Stimulated activated CD4-positive, alpha-beta T cell treated with anti-CD3 and anti-CD28 coated beads, Interleukin-12 subunit alpha, Interleukin-12 subunit beta, amount 100 ng/mL, for 4 hours (primary cell): ENCODE measurements at places on chromosomes 12 and 14.

DNA sequence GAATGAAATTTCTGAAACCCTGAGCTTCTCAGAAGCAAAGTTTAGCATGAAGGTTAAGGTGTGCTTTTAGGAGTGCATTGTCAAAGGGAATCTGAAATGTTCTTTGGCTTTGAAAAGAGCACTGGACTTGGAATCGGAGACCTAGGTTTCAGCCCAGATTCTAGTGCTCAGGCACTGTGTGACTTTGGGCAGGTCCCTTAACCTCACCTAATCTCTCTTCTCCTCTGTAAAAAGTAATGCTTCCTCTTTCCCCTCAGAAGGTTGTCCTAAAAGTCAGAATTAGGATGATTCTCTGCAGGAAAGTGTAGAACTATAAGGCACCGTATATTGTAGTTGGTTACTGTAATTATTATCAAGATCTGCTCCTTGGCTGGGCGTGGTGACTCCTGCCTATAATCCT, 38.0 kb upstream of the ELK3 start:
- DNase-seq: no peak

- DNase-seq: no peak
Measured at GRCh38 chr12:96719660-96720362, 187.2 kb upstream of the NEDD1 start.

- DNase-seq: no peak
Measured at GRCh38 chr12:132191715-132192553, 47.7 kb downstream of the NOC4L start.

- no peak for DNase-seq
Measured at GRCh38 chr12:7144414-7145120, 14.4 kb downstream of the CLSTN3 start.

DNA sequence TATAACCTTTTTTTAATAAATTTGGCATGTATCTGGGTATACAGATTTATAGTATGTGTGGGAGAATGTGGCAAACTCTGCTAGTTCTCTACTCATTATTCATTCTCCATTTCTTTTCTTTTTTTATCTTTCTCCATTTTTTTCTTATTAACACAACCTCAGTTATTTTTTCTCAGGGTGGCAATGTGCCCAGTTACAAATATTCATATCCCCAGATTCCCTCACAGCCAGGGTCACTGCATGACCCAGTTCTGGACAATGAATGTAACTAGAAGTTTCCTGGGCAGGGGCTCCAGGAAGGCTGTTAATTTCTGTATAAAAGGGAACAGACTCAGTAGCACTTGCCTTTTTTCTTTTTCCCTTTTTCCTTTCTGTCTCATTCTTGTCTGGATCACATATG, 95.6 kb downstream of the VCPKMT start:
- no peak for DNase-seq

- no peak for DNase-seq
Measured at GRCh38 chr12:118328486-118329330, 44.0 kb downstream of the TAOK3 start.

- no peak for DNase-seq
Measured at GRCh38 chr12:104999347-104999685, 13.2 kb downstream of the NOPCHAP1 start.

DNA sequence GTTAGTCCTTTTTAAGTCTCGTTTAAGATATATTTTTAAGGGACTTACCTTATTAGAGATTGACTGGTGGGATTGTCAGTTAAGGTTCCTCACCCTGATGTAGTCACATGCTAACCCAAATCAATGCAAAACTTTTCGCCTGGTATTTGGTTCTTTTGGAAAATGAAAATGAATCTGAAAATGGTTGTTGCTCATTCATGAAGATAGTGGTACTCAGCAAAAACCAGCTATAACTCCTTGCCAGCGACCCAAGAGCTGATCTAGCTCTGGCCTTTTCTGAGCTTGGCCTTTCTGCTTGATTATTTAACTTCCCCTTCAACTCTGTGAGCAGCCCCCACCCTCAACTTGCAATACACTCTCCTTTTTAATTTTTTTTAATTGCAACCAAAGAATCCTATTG, 85.0 kb upstream of the GTF2A1 start:
- no peak for DNase-seq

GRCh38 chr12:77742631-77743030, 88.1 kb upstream of the NAV3 start:
- no peak for DNase-seq

GRCh38 chr12:12190087-12190809, 76.6 kb downstream of the LRP6 start:
- DNase-seq: no peak

GRCh38 chr14:65333943-65334687, 78.4 kb upstream of the FUT8 start:
- DNase-seq: no peak

DNA sequence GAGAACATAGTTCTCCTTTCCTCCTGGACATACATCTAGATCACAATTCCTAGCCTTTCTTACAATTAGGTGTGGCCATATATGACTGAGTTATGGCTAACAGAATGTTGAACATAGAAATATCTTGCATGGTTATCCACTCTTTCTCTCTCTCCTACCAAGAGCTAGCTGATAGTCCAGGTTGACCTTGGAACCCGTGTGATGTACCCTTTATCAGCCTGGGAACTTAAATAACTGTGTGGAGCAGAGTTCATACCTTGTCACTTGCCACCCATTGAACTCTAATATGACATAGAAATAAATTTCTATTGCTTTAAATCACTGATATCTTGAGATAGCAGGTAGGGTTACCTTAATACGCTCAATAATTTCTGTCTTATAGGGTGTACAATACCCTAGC, 115.9 kb downstream of the TPH2 start:
- no peak for DNase-seq

DNA sequence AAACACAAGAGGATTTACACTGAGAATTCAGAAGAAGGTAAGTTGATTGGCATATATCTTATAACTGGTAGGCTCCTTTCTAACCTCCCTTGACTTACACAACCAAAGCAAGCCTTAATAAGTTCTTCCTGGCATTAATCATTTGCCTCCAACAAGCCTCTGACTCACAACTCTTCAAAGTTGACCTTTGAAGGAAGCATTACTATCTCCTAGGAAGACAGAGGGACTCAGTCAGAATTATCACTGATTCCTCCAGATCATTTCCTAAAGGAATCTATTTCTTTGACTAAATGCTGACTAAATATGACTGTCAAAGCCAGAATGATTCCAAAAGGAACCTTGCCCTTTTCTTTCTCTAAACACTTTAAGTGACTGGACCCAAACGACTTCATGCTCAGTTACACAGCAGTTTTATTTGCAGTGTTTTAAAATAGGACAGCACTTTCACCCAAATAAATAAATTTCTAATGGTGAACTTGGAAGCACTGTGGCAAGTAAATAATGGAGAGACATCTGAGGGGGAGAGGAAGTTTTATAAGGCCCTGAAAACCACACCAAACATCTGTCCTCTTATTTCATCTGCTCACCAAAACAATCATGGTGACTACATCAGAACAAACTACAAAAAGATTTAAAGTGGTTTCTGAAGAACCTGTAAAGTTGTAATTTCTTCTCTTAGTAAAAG, 128.2 kb downstream of the KLHL28 start:
- DNase-seq: no peak

DNA sequence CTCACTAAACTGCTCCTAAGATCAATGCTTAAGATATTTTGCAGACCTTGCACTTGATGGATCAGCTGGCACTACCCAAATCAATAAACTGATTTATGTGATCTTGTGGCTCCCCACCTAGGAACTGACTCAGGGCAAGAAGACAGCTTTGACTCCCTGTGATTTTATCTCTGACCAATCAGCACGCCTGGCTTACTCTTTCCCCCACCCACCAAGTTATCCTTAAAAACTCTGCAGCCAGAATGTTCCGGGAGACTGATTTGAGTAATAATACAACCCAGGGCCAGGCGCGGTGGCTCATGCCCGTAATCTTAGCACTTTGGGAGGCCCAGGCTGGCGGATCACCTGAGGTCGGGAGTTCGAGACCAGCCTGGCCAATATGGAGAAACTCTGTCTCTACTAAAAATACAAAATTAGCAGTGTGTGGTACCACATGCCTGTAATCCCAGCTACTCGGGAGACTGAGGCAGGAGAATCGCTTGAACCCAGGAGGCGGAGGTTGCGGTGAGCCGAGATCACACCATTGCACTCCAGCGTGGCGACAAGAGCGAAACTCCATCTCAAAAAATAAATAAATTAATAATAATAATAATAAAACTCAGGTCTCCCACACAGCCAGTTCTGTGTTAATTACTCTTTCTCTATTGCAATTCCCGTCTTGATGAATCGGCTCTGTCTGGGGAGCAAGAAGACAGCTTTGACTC, 12.0 kb downstream of the MORN3 start:
- DNase-seq: no peak

- no peak for DNase-seq
Measured at GRCh38 chr12:76282744-76283143, 65.5 kb downstream of the BBS10 start.

- no peak for DNase-seq
Measured at GRCh38 chr12:127388985-127389384, 878.0 kb upstream of the TMEM132C start.

- no peak for DNase-seq
Measured at GRCh38 chr14:36479344-36479743, 40.7 kb downstream of the NKX2-1 start.

DNA sequence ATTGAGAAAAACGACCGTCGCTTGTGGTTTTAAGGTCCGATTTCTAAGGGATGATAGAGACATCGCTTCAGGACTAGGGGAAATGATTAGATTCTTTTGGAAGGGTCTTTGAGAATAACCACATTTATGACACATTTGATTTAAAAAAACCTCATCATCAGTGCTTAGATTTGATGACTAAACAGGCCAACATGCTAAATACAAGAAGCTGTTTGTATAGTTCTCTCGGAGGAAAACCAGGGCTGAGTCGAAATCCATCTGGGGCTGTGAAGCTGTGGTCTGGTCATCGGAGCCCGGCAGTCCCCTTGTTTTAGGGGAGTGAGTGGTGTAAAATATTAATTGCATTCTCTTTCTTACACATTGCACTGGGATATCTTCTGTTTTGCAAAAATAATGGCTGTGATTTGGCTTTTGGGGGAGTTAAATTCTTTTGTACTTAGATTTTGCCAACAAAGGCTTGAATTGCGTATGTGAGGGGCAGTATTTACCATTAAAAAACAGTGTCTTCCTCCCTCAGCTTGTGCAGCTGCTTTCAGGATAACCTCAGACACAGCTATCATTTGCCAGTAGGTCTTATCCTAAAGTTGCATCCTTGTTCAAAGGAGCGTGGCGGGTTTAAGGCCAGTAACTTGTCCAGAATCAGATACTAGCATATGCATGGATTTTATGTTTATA, 550 bp downstream of the GNG2 start:
- no peak for DNase-seq

DNA sequence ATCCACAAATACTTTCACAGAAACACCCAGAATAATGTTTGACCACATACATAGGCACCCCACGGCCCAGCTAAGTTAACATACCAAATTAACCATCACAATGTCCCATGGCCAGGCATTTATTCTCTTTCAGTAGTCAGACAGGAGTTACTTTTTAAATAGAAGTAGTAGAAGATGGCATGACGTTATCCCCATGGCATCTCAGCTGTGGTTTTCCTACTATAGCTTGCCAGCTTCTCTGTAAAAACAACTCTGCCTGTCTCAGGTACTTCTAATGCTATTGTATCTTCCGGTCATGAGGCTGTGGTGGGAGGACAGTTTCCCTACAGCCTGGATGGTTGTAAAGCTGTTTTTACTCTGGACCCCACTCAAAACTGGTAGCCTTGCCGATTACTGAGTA, 19.3 kb downstream of the CTSG start:
- no peak for DNase-seq

GRCh38 chr14:106790189-106791036, 1264.0 kb downstream of the TMEM121 start:
- peak; percentile 71 for DNase-seq
